ENCODE measurements at places on chromosomes 16 and 17.

DNA sequence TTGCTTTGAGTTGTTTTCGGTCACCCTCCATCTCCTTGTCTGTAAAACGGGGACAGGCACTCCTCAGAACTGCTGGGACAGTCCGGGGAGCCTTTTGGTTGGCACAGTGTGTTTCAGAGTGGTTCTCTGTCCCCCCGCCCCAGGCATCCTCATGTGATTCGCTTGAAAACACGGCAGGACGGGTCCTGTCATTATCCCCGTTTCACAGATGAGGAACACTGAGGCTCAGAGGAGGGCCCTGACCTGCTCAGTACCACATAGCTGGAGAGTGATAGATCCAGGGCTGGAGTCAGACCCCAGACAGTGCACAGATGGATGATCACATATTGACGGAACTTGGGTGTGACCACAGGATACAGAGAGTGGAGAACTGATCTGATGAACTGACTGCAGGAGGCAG is 13.5 kb upstream of the ADGRG1 start:
- no peak for DNase-seq

DNA sequence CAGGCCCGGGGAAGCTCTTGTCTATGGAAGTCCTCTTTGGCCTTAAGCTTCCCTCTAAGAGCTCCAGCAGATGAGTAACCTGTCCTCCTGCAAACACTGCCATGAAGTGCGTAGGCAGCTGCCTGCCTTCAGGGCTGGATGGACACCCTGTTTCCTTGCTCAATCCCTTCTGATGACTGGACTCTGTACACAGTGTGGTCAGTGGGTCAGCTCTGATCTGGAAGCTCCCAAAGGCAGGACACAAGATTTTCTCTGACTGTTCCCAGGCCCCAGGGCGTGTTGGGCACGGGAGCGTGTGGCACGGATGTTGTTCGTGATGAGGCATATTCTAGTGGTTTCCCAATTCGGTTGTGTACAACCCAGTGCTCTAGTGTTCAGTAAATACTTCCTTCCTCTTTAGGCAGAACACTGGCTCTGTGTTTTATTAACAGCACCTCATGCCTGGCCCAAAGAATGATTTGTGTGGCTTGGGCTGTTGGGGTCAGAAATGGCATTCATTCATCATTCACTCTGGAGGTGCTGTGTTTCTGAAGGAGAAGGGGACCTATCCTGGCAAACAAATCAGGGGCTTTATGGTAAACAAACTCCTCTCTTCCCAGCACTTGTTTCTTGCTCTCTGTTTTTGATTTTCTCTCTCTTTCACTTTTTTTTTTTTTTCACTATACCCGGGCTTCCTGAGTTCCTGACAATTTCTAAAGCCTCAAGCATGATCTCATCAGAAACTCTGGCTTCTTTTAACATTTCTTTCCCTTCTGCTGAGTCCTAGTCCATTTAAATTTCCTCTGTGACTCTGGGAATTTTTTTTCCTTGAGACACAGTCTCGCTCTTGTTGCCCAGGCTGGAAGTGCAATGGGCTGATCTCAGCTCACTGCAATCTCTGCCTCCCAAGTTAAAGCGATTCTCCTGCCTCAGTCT is 12.0 kb upstream of the RNF157 start:
- no peak for DNase-seq

DNA sequence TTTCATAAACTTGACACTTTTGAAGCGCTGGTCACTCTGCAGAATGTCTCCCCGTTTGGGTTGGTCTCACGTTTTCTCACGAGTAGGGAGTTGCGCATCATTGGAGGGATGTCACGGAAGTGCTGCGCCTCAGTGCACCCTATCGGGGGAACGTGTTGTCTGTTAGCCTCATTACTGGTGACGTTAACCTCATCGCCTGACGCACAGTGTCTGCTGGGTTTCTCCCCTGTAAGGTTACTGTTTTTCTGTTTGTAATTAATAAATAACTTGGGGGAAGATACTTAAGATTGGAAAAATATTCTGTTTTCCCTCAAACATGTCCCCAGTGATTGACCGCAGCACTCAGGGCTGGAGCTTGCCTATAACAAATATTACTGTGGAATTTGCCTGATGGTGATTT is 26.7 kb downstream of the VAC14 start:
- DNase-seq = no peak

GRCh38 chr16:67163999-67164558 is 466 bp upstream of the HSF4 start:
- DNase-seq = no peak

GRCh38 chr17:17577373-17577772 is 14.1 kb downstream of the PEMT start:
- DNase-seq = no peak

GRCh38 chr17:61862105-61862574 is 1.2 kb downstream of the BRIP1 start:
- no peak for DNase-seq

- DNase-seq = no peak
Measured at GRCh38 chr17:58330997-58331814, 2.6 kb upstream of the TSPOAP1 start.

DNA sequence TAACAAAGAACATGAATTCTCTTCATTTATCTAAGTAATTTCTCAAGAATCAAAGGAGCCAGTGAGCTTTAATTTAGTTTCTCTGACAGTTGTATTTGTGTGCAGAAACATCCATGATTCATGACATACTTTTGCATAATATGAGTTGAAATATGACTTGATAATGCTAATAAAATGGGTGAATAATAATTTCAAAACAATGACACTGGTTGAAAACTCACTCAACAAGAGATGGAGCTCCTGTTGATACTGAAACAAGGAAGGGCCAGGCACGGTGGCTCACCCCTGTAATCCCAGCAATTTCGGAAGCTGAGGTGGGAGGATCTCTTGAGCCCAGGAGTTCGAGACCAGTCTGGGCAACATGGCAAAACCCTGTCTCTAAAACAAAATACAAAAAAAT is 147.0 kb downstream of the MAP2K6 start:
- DNase-seq = no peak

DNA sequence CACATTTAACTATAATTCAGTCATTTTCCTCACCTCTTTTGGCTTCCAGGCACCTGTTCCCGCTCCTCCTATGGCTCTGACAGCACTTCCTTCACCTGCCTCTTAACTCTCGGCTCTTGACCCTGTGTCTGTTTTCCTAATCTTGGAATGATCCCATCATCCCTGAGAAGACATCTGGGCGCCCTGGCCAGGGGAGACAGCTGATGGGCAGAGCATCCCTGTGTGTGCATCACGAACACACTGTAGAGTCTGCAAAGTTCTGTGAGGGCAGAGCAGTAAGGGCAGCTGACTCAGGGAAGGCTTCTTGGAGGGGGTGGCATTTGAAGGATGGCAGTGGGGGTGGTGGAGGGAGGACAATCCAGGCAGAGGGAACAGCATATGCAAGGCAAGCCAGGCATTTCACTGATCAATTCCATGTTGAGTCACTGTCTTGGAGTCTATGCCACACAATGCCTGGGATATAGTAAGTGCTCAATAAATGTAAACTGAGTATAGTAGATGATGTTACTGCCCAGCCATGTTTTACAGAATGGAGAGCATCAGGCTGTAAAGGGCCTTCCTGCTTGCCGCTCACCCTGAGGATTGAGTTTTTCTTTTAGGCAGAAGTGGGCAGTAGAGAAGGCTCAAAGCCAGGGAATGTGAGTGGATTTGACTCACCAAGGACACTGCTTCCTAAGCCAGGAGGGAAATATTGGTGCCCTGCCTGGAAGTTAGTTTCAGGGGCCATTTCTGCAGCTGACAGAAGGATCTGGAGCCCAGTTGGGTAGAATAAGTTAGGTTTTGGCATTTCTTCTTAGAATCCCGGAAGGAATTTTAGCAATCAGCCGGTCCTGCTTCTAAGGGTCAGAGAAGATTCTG is 5.8 kb upstream of the RAB11FIP4 start:
- DNase-seq = no peak

DNA sequence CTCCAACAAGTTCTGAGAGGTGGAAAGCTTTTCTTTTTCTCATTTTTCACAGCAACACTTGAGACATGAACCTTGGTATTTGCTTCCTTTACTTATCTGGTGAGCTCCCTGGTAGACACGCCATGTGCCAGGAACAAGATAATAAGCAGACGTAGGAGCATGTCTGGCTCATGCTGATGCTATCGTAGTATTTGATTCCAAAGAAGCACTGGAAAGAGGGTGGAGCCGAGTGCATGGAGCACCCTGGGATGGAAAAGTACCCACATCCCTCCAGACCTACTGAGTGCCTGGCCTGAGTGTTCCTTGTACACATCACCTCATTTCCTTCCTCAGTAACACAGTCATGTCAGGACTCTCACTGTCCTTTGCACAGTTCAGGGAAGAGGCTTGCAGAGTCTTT is 231.0 kb downstream of the CBLN1 start:
- DNase-seq = no peak

- no peak for DNase-seq
Measured at GRCh38 chr17:30133197-30133596, 16.6 kb downstream of the NSRP1 start.

DNA sequence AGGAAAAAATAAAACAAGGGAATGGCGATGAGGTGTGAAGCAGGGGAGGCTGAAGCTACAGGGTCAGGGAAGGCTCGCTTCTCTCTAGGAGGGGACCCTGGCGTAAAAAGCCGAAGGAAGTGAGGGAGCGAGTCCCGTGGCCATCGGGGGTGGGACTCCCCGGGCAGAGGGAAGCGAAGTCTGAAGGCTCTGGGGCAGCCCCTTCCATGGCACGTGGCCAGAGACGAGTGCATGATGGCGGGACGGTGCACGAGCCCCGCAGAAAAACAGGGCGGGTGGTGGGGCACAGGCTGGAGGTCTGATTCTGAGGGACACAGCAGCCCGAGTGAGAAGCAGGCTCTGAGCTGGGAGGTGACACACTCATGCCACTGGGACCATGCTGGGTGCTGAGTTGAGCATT is 21.1 kb upstream of the NCBP3 start:
- DNase-seq = no peak

- peak; percentile 88 for DNase-seq
Measured at GRCh38 chr17:38748149-38748891, at the start of gene PCGF2. PCGF2 (minus strand) TSS chr17:38748336; CDS start chr17:38740402, 7,934 bp downstream.

GRCh38 chr16:1442697-1443096 is 1.7 kb downstream of the CCDC154 start:
- DNase-seq = no peak

DNA sequence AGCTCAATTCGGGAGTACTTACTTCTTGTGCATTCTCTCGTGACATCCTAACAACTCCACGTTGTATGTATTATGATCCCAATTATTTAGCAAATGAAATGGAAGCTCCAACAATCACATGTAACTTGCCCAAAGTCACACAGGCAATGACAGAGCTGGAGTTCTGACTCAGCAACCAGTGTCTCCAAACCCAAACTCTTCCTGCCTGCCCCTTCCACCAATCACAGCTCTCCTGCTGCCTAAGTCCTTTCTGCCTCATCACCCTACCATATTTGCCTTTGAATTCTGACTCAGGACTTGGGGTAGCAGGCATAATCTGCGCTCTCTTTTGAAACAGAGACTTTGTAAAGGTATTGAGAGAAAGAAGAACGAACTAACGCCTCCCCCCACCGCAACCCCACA is 245.2 kb upstream of the MAF start:
- no peak for DNase-seq

GRCh38 chr16:79573884-79574283 is 26.7 kb downstream of the MAF start:
- DNase-seq = no peak

Data from neural crest cell (in vitro differentiated cells).